ENCODE measurements at places on chromosomes 3 and 15.
A peak's percentile ranks its signal among the peaks of the same experiment; 100 is the strongest.

DNA sequence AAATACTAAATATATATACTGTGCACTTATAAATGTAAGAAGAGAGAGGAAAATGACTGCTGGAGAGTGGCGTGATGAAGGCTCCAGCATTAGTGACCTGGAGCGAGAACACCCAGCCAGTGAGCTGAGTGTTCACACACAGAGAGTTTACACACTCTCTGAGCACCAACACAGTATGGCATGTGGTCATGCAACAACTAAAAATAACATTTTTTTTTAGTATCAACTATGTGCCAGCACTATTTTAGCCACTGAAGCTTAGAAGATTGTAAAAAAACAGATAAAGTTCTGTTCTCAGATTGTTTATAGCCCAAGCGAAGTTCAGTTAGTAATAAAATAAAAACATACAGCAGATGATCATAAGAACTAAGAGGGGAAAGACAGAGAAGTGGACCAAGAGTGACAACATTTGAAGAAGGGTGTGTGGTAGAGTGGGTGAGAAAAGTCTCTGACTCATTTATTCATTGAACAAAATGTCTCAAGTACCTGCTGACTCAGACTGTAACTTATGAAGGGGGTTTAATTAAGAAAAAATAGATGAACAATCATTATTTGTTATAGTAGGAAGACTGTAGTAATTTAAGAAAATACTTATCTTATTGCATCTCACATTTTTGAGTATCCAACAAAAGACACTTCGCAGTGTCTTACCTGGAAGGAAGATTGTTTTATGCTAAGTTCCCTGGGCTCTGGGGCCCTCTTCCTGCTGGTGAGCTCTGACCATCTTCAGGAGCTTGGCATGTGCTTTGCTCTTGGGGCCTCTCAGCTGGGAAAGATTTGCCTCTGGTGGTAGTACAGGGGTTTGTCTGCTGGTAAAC is 43.8 kb downstream of the GAP43 start:
- no peak for DNase-seq

DNA sequence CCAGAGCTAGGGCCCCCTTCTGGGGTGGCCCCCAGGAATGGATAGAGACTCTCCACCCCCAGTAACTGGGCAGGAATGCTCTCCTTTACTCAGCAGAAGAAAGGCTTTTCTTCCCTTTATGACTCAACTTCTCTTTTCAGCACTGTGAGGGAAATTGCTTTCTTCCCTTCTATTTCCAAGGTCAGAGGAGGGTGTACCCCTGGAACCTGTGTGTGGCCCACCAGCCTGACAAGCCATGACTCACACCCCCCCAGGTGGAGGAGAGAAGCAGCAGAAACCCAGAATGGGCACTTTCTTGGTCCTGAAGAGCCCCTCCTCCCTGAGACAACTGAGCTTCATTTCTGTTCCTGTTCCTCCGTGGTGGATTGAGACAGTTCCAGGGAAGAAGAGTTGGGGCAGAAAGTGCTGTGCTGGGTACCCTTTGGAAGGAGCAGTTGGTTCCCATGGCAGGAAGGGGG is 2.7 kb upstream of the ANKRD63 start:
- no peak for DNase-seq

- peak; percentile 19 for DNase-seq
These were observed 204.9 kb downstream of the CNTN4 start for GRCh38 chr3:2303566-2303965.

DNA sequence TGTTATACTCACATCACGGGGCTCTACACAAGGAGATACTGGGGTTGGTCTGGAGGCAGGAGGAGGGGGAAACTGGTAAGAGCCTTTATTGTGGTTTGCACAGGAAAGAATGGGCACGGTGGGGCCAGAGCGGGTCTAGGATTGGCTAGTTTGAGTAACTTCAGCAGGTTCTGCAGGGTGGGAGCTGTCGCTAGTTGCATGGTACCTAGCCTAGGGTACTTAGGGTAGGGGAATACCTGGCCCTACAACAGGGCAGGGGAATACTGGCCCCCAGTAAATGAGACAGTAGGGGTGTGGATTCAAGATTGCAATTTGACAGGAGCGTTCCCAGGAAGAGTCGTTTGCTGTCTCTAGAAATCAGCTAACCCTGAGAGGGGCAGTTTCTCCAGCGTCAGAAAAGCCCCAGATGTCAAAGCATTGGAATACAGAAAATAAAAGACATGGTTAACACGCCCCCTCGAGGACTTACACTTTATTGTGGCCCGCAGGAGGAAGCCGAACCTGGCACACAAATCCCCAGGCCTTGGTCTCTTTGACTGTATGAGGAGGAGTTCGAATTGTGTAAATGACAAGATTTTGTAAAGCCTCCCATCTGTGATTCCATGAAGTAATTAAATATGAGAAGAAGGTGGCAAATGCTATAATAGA is 32.0 kb downstream of the ST8SIA2 start:
- no peak for DNase-seq

- DNase-seq, result no peak
These were observed 336.9 kb downstream of the SLC9A9 start for GRCh38 chr3:143511174-143511879.

GRCh38 chr3:135918600-135918999 is 46.9 kb upstream of the PPP2R3A start:
- DNase-seq, result no peak

DNA sequence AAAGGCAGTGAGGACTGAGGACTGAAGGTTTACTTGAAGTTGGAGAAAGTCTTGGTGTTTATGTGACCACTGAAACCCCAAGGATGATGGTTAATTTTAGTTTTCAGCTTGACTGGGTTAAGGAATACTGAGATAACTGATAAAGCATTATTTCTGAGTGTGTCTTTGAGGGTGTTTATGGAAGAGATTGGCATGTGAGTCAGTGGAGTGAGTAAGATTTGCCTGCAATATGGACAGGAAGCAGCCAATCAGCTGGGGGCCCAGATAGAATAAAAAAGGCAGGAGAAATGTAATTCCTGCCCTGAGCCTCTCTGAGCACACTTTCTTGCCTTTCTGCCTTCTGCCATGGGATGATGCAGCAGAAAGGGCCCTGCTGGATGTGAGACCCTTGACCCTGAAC is 92.4 kb downstream of the KBTBD8 start:
- DNase-seq, result no peak

DNA sequence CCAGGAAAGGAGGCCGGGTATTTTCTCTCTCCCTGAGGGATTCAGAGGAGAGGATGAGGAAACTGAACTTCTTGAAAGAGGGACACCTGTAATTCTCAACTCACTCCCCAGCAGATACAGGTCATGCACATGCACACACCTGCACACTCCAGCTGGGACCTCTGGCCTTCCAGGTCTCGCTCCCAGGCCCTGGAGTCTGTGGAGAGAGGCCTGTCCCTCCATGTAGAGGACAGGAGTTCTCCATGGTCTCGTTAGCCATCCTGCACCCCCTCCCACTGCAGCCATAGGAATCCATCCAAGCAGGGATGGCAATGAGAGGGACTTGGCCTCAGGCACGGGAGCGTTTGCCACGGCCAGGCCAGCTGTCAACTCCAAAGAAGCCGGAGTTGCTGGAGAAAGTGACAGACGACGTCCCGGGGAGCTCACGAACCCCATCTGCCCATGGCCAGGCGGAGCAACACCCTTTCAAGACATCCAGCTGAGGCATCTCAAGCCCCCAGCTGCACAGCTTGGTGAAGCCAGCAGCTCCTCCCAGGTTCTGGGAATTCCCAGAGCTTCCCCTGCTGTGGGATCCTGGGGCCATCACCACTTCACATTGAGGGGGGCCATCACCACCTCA is 223.3 kb downstream of the UACA start:
- no peak for DNase-seq

- DNase-seq, result no peak
These were observed 207.5 kb downstream of the ZNF385D start for GRCh38 chr3:21543380-21544075.

DNA sequence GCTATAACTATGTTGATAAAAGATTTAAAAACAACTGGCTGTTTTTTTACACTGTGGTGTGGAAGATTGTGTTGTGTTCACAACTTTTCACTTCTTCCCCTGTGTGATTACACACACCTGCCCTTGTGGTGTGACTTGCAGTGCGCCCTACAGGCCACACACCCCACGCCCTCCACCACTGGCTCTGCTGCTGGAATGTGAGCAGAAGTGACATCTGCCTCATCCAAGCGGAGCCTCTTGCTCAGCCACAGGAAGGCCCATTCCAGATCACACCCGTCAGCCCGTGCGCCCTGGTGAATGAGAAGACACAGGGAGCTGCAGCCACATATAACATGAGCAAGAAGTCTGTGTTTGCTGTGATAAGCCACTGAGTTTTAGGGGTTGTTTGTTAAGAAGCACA is 7.0 kb downstream of the CCR2 start:
- DNase-seq, result no peak

DNA sequence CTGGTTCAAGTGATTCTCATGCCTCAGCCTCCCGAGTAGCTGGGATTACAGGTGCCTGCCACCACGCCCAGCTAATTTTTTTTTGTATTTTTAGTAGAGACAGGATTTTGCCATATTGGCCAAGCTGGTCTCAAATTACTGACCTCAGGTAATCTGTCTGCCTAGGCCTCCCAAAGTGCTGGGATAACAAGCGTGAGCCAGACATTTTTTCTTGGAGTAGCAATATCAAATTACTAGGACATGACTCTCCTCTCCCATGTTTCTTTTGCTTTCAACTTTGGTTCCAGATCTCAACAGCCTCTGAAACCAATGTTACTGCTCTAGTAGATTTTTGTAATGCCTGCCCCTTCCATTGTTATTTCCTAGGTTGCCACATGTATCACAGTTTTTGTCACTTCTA is 462.0 kb downstream of the GBE1 start:
- no peak for DNase-seq

GRCh38 chr15:38308797-38309196 is 56.2 kb downstream of the SPRED1 start:
- no peak for DNase-seq

DNA sequence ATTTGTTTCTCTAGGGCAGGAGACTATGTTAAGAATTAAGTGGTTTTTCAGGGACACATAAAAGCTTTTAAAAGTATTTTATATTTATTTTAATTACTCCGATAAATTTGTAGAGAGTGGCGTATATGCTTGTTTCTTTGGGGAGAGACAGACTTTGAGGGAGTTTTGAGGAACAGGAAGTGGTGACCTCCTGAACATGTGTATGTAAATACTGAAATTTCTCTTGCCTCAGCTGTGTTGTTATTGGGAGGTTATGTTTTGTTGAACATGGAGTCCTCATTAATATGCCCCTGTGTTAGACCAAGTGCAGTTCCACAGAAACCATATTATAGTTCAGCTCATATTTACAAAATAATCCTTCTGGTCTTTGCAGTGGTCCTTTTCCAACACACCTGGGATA is 41.8 kb upstream of the UTS2B start:
- DNase-seq, result no peak

GRCh38 chr15:76386926-76387325 is 50.4 kb downstream of the ISL2 start:
- DNase-seq, result no peak

GRCh38 chr15:48267766-48268165 is 61.7 kb downstream of the SLC12A1 start:
- DNase-seq, result no peak

- DNase-seq, result peak; percentile 62
These were observed 57.0 kb downstream of the NEK10 start for GRCh38 chr3:27312044-27312668.

DNA sequence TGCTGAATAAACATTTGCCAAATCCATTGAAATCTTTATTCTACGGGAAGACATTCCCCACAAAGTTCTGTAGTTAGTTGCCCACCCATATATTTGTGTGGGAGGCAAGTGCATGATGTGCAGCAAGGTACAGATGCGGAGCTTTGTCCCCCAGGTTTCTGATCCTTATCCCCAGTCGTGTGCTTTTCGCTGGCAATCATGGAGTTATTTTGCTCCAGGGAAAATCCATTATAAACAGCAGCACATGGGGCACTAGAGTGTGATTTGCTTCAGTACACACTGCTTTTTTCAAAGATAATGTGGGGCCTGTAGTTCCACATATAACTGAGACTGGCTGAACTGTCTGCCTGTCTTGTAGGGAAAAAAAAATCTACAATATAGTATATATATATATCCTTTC is 132.1 kb downstream of the FEZF2 start:
- no peak for DNase-seq

Measured in foreskin melanocyte (primary cell).